GM20000 (cell line): ENCODE measurements at places on chromosomes 7 and 10.

- DNase-seq = no peak
Observed at GRCh38 chr10:77226853-77227565, 410.6 kb downstream of the KCNMA1 start.

DNA sequence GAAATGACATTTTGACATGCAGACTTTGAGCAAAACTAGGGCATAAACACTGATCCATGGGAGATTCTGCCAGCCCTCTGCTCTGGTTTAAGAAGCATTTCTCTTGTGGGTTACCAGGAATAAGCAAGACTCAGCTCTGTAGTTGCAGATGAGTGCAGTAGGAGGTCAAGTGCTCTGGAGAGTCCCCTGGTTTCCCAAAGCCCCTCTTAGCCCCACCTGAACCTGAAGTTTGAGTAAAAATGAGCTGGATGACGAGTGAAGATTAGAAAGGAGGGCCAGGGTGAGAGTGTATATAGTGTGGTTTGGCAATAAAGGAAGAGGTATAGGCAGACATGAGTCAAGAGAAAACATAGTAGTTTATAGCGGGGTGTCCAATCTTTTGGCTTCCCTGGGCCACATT lies 220.3 kb downstream of the ARL4A start:
- no peak for DNase-seq

DNA sequence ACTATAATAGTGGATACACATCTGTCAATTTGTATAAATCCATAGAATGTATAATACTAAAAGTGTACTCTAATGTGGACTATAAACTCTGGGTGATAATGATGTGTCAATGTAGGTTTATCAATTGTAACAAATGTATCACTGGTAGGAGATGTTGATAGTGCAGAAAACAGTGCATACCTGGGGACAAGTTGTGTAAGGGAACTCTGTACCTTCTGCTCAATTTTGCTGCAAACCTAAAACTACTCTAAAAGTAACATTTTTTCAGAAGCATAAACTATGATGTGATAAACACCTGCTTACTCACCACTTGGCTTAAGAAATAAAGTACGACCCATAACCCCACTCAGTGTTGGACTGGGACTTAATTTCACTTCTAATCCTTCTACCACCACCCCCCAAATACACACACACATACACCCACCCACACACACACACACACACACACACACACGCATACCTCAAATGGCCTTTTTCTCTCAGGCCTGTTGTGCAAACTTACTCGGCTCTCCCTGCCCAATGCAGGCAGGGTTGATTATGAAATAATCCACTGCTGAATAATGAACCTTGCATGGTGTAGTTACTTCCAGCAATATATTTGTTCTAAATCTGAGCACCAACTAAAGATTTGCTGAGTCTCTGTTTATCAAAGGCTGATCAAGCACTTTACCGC lies 154.1 kb upstream of the KMT2E start:
- DNase-seq = no peak

DNA sequence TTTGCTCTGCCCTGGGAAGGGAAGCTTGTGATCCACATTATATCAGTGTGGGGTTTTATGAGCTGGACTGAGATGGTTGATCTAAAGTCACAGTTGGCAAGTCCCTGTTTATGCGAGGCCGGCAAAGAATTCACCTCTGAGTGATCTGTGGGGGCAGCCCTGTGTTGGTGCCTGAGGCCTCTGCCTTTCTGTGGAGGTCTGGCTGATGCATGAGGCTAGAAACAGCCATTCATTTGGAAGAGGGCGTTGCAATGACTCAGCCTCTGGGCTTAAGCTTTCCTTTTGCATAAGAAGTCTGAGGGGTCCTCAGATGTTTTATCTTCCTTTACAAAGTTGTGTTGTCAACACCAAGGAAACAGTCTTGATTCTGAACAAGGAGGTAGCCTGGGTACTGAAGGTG lies 126.9 kb downstream of the MGMT start:
- DNase-seq = no peak

GRCh38 chr7:87151729-87152111 lies 533 bp upstream of the DMTF1 start:
- no peak for DNase-seq
